ENCODE measurements at places on chromosomes 7 and 10. TPM values are rescaled to one million over a fixed set of nuclear protein-coding genes. Genes with fewer than 3 reads are reported as not detected.
A peak's percentile ranks its signal among the peaks of the same experiment; 100 is the strongest.

NPY4R2 gene
- total RNA-seq = 0.15 TPM

GRCh38 chr7:107469929-107470328 is at the start of gene GPR22:
GPR22 (plus strand) TSS chr7:107470057; CDS start chr7:107474061, 4,004 bp downstream.
- no peak for ATAC-seq

DNA sequence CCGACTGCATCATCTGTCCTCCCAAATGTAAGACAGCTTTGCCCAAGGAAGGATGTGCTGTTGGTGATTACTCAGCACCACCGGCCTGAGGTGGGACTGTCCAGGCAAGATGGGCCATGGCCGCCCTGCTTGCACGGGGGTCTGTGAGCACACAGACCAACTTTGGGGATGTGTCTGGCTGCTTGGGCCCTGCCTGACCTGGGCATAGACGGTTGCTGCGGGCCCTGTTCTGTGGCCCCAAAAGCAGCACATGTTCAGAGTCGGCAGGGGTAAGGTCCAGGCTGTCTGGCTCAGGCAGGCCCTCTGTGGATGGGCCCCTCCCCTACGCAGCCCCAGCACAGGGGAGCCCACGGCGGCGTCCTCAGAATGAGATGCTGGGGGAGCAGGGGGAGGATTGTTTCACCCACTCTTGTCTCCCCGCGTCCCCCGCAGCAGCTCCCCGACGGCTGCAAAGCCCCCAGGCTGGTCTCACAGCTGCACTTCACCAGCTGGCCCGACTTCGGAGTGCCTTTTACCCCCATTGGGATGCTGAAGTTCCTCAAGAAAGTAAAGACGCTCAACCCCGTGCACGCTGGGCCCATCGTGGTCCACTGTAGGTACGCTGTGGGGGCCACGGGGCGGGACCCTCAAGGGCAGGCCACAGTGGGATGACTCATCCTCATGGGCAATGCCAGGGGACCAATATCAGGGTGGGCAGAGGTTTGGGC is 58.4 kb downstream of the MKI67 start:
- no peak for ATAC-seq

GRCh38 chr7:157495177-157495553 is 158.4 kb downstream of the DNAJB6 start:
- ATAC-seq = no peak

USP6NL gene
- total RNA-seq = 9.0 TPM

- no peak for ATAC-seq
Observed at GRCh38 chr7:45039106-45039505, 39.1 kb downstream of the CCM2 start.

DNA sequence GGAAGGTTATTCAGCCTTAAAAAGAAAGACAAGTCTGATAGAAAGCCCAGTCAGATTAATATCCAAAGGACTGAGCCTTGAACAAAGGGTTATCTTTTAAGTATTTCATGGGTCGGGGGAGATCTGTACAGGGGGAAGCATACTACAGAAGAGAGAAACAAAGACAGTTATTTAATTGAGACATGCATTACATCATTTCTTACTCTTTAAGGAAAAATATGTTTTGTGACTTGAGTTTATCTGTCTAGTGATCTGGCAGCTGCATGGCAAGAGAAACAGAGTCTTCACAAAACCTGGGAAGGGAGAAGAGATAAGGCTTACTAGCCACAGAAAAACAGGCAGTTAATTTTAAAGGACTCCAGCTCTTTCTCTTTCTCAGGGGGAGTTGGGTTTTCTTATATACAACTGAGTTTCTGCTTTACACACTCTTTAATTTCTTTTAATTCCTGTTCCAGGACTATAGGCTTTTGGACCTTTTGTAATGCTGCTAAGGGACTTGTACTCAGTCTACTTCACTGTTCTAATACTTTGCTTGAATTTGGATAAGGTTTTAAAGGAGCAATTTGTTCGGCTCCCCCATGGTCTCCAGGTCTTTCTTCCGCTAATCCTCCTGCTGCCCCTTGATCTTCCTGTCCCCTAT is 20.9 kb upstream of the CYP3A43 start:
- ATAC-seq = no peak

CTAGE6 gene
- not detected for total RNA-seq

DNA sequence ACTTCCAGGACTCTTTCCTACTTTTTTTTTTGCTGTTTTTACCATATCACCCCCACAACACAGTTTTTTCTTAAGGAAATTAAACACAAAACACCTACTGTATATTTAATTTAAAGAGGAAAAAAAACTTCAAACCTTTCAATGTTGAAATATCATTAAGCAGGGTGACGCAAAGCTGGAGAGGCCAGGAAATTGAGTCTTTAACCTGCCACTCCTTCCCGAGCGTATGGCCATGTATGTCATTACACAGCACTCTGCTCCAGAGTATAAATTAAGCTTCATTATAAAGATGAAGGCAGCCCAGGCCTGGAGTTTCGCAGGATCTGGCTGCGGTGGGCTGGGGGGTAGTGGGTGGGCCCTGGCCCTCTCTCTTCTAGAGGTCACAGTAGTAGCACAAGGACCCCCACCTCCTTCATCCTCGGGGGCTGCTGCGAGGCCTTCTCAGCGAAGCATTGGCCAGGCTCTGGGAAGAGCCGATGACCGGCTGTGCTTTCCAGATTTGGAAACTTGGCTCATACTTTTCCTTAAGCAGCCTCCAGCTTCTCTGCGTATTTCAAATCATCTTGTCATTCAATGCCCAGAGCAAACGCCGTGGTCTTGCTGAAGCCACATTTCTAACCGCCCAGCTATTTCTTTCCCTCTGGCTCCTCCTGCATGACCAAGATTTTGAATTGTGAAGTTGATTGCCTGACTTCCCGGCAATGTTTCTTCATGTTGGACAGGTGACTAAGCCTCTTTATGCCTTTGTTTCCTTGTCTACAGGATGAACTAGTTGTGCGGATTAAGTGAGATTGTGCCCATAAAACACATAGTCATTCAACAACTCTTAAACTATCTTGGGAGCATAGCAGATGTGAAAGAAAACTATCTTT is 765.1 kb downstream of the SUGCT start:
- peak; percentile 78 for ATAC-seq

- ATAC-seq = no peak
Observed at GRCh38 chr10:132957981-132958882, 15.9 kb upstream of the CFAP46 start.

TMEM229A gene
- 0.54 TPM for total RNA-seq

DNA sequence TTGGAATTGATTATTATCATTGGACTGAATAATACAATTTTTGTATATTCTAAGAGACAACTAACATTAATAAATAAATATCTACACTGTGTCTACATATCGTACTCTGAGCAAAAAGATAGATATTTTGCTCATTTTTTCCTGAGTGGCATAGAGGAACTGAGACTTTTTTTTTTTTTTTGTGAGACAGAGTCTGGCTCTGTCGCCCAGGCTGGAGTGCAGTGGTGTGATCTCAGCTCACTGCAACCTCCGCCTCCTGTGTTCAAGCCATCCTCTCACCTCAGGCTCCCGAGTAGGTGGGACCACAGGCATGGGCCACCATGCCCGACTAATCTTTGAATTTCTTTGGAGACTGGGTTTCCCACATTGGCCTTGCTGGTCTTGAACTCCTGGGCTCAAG is 14.0 kb downstream of the KMT2E start:
- ATAC-seq = no peak

DNA sequence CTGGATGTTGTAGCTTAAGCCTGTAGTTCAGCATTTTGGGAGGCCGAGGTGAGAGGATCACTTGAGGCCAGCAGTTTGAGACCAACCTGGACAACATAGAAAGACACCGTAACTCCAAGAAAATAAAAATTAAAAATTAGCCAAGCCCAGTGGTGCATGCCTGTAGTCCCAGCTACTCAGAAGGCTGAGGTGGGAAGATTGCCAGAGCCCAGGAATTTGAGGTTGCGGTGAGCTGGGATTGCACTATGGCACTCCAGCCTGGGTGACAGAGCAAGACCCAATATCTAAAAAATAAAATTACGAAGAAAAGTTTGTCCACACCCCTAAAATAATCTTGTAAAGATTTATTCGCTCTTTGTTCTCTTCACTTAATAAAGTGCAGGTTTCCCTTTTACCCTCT is 951.0 kb downstream of the TYW1 start:
- no peak for ATAC-seq

DNA sequence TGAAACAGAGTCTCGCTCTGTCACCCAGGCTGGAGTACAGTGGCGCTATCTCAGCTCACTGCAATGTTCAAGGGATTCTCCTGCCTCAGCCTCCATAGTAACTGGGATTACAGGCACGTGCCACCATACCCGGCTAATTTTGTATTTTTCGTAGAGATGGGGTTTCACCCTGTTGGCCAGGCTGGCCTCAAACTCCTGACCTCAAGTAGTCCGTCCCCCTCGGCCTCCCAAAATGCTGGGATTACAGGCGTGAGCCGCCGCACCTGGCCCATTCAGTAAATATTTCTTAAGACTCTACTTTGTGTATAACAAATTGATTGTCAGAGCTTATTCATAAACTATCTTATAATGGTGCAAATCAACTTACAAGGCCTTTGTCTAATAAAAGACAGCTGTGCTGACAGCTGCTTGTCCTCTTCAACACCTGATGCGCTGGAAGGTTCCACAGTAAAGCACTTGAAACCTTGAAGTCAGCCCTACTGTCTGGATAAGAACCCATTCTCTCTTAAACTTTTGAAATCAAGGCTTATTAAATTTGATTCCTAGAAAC is 14.7 kb downstream of the ECHDC3 start:
- no peak for ATAC-seq

TACC2 gene
- total RNA-seq = 63.1 TPM

DNA sequence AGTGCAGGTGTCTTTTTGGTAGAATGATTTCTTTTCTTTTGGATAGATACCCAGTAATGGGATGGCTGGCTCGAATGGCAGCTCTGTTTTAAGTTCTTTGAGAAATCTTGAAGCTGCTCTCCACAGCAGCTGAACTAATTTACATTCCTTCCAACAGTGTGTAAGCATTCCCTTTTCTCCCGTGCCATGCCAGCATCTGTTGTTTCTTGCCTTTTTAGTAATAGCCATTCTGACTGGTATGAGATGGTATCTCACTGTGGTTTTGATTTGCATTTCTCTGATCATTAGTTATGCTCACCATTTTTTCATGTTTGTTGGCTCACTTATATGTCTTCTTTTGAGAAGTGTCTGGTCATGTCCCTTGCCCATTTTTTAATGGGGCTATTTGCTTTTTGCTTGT is 486.3 kb downstream of the GALNT17 start:
- ATAC-seq = no peak

DNA sequence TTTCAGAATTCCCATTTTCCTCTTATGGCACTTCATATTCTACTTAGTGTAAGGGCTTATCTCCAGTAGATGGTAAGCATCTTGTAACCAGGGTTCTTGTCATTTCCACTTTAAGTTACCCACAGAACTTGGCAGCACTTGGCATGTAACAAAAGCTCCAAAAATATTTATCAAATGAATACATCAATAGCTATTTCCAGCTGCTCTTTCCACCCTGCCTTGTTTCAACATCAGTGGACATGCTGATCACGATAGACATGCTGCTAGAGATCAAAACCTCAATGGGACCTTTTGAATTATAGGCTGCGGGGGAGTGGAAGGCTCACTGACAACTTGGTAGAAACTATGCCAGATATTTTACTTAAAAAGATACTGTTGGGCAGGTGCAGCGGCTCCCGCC is 32.9 kb downstream of the HOXA1 start:
- no peak for ATAC-seq

DNA sequence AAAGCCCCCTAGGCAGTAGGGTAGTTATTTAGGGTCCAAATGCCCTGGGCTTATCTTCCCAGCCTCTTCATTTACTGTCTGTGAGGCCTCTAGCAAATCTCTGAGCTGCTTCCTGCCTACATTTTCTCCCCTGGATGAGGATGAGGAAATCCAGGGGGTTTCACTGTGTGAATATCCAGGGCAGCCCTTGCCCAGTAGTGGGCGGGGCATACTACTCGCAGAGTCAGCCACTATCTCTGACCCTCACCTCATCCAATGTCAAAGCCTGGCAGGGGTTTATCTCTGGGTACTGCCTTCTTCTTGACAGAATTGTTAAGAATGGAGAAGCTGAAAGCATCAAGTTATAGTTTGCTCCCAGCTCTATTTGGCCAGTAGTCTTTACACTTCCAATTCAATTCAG is 48.9 kb downstream of the CUZD1 start:
- no peak for ATAC-seq

HYAL4 gene
- total RNA-seq = not detected

ERVW-1 gene
- total RNA-seq = not detected

- ATAC-seq = no peak
Observed at GRCh38 chr7:128838109-128838779, 8.0 kb downstream of the FLNC start.

AOC1 gene
- total RNA-seq = not detected

GRCh38 chr10:117442944-117443685 is 67.9 kb upstream of the PDZD8 start:
- peak; percentile 75 for ATAC-seq

NUTM2B gene
- total RNA-seq = 1.4 TPM

GRCh38 chr7:142529591-142529990 is 219.7 kb upstream of the PRSS1 start:
- no peak for ATAC-seq

- no peak for ATAC-seq
Observed at GRCh38 chr7:115015619-115016018, 93.7 kb downstream of the MDFIC start.

DNA sequence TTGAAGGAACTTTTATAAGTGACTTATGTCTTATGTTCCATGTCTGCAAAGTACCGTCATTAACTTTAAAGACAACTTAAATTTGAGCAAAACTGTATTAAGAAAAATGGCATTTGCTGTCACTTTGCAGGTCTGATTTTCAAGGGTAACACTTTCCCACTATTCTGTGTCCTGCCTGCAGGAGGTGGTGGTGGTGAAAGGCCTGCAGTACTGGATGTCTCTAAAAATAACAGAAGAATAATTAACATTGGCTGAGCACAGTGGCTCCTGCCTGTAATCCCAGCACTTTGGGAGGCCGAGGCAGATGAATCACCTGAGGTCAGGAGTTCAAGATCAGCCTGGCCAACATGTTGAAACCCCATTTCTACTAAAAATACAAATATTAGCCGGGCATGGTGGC is 13.2 kb upstream of the PTER start:
- ATAC-seq = no peak

- ATAC-seq = peak; percentile 15
Observed at GRCh38 chr7:46720761-46721160, 799.7 kb upstream of the IGFBP3 start.

DNA sequence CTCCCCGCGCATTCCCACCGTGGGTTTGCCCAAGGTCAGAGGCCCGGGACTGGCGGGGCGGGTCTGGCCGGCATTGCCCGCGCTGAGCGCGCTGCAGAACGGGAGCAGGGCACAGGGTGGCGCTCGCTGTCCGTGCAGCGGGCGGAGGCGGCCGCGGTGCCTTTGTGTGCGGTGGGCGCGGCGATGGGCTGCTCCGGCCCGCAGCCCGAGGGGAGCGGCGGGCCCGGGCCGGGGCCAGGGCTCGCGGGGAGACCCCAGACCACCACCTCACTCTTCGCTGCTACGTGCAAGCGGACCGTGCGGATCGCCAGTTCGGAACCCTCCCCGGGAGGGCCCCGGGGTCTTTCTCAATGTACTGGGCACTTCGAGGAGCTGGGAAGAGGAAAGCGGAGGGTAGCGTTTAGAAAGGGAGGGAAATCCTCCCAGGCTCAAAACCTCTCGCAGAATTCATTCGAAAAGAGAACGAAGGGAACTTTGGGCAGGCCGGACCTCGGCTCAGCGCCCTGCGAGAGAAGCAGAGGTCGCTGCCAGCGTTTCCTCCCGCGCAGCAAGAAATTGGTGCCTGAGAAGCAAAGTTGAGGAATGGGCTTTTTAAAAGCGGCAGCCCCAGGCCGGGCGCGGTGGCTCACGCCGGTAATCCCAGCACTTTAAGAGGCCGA is 8.5 kb downstream of the SP8 start:
- ATAC-seq = peak; percentile 58

Data from gastroesophageal sphincter (tissue), 4 donors.